NCI-H2107 (cell line): ENCODE measurements at places on chromosomes 7 and 10.

- peak; percentile 90 for DNase-seq
Measured at GRCh38 chr7:122886357-122887081, at the start of gene CADPS2. TSS of gene CADPS2 (minus strand) at chr7:122886460. CDS start at chr7:122886337, 123 bp downstream.

DNA sequence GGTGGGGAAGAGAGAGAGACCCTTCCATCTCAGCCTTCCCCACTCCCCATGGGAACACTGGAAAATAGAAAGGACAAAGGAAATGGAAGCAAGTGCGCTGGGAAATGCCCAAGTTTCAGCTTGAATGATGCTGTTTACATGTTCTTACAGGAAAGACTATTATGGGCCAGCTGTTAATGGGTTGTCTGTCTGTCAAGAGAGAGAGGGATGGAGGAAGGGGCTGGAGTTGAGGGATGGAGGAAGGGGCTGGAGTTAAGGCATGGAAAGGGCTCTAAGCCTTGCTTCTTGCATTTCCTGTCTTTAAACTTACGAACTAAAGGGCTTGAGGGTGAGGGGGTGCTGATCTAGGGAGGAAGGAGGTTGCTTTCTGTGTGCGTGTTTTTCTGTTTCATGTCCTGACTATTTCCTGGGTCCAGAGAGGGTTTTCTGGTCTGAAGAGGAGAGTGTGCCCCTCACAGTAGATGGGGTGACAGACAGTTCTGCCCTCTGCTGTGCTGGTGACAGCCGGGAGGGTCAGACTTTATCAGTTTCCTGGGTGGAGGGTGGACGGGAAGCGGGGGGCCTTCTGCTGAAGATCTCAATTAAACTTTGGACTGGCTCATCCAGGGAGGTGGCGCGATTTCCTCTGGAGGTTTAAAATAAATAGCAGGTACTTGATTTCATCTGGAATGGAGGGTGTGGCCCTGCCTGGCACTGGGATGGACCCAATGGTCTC lies 30.5 kb downstream of the GRK5 start:
- DNase-seq = no peak

DNA sequence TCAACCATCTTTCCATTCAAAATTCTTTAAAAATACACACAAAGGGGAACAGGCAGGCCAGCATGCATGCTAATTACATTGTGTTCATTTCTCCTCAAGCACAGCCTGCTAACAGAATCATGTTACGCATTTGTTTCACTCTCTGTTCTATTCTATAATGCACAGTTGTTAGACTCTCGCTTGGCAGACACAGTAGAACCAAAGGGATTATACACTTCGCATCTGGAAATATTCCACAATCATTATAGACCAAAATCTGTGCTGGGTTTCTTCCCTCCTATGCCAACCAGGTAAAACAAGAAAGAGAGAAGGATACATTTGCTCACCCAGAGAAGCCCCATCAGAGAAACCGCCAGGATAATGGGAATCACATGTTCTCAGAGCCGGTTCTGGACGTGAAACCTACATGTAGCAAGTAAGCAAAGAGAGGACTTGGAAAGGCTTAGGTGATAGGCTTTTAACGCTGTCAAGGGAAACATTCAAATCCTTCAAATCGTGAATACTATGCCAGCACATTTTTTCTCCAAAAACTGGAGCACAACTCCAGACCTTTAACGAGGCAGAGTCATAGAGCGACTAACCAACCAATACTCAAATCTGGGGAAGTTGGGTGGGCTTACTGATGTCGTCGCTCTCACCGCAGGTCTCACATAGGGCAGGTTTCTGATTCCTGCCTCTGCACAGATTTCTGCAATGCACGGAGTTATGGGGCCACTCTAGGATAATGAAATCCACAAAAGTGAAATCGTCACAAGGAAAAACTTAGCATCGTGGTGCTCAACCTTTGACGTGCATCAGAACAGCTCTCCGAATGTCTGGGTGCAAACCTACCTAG lies 380.5 kb upstream of the AUTS2 start:
- no peak for DNase-seq

DNA sequence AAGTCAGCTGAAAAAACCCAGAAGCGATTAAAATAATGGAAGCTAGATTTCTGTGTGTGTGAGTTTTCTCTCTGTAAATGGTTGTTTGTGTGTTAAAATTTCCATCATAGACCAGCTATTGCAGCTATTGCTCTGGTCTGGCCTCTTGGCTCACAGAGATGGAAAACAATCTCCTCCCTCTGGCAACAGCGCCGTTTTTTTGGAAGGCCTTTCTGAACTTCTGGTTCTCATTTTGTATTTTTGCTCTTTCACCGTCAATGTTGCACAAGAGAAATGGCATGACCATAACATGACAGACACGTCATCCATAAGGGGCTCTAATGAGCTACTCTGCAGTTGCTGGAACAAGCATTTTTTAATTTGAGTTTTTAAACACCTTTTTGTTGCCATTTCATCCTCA lies 91.0 kb downstream of the CUBN start:
- no peak for DNase-seq

DNA sequence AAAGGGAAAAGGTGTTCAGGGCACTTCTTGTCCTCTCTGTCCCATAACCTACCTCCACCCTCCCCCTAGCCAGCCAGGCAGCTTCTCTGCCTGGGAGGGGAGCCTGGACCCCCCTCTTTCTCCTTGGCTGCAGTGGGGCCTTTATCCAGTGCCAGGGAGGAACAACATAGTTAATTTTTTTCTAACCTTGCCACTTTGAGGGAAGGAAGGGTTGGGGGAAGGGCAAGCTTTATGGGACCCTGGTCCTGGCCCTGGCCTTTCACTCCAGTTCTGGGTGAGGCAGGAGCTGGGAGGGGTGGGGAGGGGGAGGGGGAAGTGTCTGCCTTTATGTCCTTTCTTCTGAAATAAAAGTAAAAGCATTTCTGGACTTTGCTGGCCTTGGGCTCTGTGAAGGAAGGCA lies 4.5 kb downstream of the VGF start:
- DNase-seq = no peak

DNA sequence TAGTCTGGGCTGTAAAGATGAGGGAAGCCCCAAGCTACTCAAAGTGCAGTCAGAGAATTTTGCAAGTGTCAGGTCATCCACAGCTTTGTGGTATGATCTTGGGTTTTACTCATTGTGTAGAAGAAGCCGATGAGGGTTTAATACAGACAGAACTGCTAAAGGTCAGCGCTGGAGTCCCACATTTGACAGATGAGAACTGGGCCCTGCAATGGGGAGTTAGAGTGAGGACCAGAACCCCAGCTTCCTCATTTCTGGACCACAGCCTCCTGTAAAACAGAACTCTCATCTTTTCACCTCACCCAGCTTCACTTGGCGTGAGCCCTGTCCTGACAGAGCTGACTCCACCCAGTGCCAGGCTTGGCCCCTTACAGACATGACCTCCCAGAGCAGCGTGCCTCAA lies 20.1 kb downstream of the LRRC20 start:
- DNase-seq = no peak

GRCh38 chr7:110522061-110522760 lies 568.7 kb upstream of the LRRN3 start:
- DNase-seq = no peak

DNA sequence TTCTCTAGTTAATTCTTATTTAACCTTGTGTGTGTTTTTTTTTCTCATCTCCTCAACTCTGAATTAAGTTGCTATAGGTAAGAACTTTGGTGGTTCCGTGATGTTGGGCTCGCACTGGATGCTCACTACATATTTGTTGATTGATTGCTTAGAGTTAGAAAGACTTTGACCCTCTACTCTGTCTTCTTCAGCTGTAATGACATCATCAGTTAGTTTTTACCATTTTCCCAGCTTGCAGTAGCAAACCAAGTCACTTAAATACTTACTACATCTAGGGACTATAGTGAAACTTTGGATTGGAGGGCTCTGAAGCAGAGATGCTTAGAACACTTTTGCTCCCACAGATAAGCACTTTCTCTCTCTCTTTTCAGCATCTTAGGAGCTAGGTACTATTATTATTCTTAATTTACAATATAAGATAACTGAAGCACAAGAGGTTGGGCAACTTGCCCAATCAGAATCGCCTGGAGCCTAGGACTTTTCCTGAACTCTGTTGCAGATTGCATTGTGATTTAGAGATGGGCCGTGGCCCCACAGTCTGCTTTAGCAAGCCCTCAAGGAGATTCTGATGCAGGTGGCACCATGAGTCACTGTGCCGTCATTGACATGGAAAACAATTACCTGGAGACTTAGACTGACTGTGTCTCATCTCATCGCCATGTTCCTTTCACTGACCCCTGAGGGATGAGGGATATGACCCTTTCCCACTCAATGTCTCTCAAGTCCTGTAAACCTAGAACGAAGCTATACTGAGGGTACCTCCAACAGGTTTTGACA lies 471.9 kb upstream of the PODXL start:
- DNase-seq = no peak

DNA sequence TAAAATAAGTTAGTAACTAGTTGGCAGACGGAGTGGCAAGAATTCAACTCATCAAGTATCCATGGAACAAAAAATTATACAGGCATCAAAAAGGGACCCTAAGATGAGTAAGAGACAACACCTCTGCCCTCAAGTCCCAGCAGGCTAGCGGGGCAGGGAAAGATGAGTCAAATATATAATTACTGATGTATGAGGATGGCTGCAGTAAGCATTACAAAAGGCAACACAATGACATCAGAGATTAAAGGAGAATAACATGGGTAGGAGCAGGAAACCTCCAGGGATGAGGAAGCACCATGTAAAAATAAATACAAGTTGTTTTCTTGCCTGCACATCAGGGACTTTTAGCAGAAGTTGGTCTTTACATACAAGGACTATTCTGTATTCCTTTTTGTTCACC lies 49.4 kb downstream of the SCRN1 start:
- DNase-seq = no peak

GRCh38 chr10:14656052-14656730 lies 118.5 kb downstream of the FAM107B start:
- DNase-seq = no peak

GRCh38 chr10:74910241-74910975 lies 84.0 kb downstream of the KAT6B start:
- no peak for DNase-seq

DNA sequence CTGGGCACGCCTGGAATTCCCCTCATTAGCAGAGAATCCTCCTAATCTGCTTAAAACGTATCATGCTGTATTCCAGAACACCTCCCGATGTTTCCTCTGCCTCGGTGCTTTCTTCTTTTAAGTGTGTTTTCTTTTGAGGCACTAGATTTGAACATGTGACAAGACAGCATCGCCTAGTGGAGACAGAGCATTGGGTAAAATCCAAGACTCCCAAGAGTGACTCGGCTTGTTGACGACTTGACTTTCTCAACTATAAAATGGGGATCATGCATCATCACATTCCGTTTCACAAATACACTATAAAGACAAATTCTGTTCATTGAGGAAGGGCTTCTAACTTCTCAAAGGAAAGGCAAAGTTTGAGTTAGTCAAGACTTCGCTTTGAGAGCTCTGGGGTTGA lies 105.6 kb upstream of the RNF32 start:
- no peak for DNase-seq
